ENCODE measurements at places on chromosomes 16 and 17.

DNA sequence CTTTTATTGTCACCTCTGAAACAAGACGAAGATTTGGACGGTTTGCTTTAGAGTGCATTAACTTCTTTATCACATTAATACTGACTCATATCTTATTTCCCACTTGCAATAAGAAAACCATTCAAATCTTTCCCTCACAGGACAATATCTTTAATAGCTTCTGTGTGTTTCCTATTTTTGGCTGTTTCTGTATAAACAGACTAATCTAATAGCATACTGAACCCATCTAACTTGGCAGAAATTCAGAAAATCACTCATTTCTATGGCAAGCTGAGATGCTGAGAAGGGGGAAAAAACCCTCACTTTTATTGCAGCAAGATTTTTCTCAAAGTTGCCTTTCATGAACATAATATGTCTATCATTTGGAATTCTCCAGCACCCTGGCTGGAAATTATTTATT, 524.9 kb downstream of the WWOX start:
- DNase-seq = no peak

GRCh38 chr17:34110315-34110714, 144.8 kb upstream of the CCL2 start:
- no peak for DNase-seq

- DNase-seq = no peak
These were observed 43.3 kb downstream of the POLR3K start for GRCh38 chr16:9903-10665.

DNA sequence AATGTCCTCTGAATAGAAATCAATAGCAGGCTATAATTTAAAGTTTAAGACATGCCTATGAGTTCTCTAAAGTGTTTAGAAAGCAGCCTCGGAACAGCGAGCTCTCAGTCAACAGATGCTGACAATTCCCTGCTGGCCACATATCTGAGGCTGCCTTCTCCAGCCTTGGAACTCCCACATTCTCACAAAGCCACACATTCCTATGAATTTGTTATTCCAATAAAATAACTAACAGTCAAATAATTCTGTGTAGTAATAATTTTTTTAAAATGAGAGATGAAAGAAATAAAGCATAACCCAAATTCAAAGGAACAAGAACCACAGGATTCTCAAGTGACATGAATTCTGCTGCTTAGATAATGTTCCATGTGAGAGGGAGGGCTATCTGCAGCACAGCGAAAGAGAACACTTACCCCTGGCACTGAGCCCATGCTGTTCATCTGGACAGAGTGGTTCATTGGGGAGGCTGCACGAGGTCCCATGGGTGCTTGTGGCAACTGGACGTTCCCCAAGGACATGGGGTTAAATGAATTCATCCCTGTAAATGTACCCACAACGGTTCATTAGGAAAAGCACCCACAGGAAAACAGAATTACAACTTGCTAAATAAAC, 56.9 kb upstream of the TRAP1 start:
- no peak for DNase-seq

Data from stimulated activated CD8-positive, alpha-beta memory T cell treated with anti-CD3 and anti-CD28 coated beads, Interleukin-15, amount 100 ng/mL, for 4 hours (primary cell).